ENCODE measurements at places on chromosomes 3 and 15.

DNA sequence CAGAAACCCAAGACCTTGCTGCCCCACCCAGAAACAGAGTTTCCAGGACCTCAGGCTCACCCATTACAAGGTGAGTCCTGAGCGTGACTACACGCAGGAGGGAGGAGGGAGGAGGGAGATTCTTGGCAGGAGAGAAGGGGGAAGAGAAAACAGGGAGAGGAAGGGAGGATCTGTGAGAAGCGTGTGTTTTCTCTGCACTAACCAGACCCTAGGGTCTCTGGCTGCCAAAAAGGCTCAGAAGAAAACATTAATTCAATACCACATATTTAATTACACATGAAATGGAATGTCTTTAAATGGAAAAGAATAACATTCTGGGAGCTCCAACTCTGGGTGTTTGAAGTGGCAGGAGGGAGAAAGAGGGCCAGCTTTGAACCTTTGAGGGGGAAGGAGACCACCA, 309.0 kb downstream of the NTRK3 start:
- DNase-seq: no peak

- no peak for DNase-seq
Observed at GRCh38 chr3:127979473-127979872, 64.4 kb downstream of the KBTBD12 start.

DNA sequence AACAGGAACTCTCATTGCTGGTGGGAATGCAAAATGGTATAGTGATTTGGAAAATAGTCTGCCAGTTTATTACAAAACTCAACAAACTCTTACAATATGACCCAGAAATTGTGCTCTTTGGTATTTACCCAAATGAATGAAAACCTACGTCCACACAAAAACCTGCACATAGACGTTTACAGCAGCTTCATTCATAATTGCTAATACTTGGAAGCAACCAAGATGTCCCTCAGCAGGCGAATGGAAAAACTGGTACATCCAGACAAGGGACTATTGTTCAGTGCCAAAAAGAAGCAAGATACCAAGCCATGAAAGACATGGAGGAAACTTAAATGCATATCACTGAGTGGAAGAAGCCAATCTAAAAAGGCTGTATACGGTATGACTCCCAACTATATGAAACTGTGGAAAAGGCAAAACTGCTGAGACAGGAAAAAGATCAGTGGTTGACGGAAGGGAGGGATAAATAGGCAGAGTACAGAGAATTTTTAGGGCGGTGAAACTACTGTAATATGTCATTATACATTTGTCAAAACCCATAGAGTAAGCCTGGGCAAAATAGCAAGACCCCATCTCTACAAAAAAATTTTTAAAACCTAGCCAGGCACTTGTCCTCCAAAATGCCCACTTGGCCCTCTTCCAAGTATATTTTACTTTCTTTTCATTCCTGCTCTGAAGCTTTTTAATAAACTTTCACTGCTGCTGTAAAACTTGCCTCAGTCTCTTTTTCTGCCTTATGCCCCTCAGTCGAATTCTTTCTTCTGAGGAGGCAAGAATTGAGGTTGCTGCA, 4.9 kb upstream of the MKRN2OS start:
- DNase-seq: no peak

- no peak for DNase-seq
Observed at GRCh38 chr15:31353931-31354330, 27.3 kb downstream of the KLF13 start.

DNA sequence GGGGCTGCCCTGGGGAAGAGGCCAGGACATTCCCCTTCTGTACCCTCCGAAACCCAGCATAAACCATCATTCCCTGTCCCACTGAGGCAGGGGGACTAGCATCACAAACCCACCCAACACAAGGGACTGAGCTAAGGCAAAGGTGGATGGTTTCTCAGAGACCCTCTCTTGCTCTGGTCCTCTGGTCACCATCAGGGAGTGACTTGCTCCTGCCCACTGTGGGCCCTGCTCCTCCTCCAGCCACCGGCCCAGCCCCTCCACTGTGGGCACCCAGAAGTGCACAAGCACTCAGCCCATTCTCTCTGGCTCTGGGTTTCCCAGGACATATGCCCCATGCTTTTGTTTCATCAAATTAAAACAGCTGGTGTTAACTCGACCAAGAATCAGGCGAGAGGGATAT, 44.9 kb downstream of the PTH1R start:
- DNase-seq: no peak
